Liver (tissue), 10 donors: ENCODE measurements at places on chromosomes 11 and 22. TPM values are rescaled to one million over a fixed set of nuclear protein-coding genes. Genes with fewer than 3 reads are reported as not detected.

- DNase-seq: peak; percentile 6
These were observed 149.3 kb upstream of the B3GAT1 start for GRCh38 chr11:134561331-134561720.

The C11orf65 gene
- 0.75 TPM for total RNA-seq

The BEST1 gene
- 1.6 TPM for total RNA-seq

The F2 gene
- 631 TPM for total RNA-seq

The MIAT gene
- 1.2 TPM for total RNA-seq

The PDE2A gene
- total RNA-seq: 9.3 TPM

DNA sequence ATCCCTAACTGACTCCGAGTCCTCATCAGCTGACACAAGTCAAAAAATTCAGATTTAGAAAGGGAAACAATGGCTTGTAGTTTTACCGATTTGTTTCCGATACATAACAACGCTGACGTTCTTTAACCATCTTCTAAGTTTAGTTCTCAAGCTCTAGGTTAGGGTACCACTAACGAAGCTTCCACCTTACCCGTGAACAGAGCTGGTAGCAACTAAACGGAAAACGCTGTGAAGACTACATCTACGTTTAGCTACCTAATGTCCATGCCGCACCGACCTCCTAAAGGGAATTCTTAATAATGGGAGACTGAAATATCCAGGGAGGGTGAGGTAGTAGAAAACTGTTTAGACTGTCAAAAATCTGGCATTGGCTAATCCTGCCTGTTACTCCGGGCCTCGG is 1.0 kb downstream of the NUP98 start:
- no peak for DNase-seq

GRCh38 chr11:112889446-112889845 is 71.8 kb upstream of the NCAM1 start:
- no peak for DNase-seq

The ADAMTS8 gene
- 0.08 TPM for total RNA-seq

DNA sequence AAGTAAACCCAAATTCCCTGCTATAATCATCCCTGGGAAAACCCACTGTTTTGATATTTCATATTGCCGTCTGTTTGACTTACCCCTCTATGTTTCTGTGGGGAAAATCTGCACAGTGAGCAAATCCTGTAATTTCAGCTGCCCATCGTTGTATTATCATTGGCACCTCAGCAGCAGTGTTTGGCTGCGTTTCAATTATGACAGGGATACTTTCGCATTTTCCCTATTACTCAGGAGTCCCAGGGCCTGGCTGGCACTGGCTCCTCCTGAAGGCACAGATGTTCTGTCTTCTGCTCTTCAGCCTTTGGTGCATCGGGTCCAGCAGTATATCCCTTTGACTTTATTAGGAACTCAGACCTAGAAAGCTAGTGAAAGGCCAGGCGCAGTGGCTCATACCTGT is 12.2 kb upstream of the MMP12 start:
- no peak for DNase-seq
